NCI-H1092 (cell line): ENCODE measurements at places on chromosomes 2 and 18.

- no peak for DNase-seq
Observed at GRCh38 chr2:56009758-56010458, 86.3 kb upstream of the EFEMP1 start.

DNA sequence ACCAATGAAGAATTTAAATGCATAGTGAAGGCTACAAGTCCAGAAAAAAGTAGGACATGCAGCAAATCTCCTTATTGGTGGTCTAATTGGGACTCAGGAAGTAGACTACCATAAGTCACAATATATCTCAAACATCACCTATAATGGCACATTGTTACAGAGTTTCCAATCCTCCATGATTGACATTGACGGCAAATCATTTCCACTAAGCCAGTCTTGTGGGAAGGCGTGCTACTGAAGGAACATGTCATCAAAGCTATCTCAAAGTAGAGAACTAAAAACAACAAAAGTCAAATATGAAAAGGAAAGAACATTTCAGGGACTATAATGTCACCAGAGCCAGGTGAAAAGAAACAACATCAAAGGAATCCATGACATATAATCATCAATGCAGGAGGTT, 166.4 kb upstream of the PID1 start:
- DNase-seq: no peak

DNA sequence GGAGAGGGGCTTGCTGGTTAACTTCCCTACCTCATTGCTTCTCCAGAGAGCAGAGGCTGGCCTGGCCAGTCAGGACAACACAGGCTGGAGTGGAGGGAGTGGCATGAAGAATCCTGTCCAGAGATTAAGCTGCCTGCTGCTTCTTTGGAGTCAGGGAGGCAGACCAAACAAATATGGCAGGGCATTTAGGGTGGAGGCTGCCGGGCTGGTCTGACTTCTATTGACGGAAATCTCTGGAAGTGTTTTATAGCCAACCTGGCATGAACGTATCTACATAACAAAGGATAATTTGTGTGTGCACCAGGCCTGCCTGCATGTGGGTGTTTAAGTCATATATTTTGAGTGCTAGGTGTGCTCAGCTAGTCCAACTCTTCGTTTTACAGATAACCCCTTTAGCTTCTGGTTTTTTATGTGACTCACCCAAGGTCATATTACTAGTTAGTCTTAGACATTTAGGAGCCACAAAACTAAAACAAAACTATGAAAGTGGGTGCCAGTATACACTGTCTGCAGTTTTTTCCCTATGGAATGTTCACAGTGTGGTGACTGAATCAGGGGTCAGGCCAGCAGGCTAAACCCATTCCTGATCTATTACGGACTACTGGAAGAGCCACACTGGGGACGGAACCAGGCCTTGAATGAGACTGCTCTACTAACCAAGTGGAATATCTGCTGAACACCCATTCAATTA, 5.5 kb downstream of the NPC1 start:
- no peak for DNase-seq

- DNase-seq: no peak
Observed at GRCh38 chr2:100833331-100833730, 13.4 kb downstream of the NPAS2 start.

DNA sequence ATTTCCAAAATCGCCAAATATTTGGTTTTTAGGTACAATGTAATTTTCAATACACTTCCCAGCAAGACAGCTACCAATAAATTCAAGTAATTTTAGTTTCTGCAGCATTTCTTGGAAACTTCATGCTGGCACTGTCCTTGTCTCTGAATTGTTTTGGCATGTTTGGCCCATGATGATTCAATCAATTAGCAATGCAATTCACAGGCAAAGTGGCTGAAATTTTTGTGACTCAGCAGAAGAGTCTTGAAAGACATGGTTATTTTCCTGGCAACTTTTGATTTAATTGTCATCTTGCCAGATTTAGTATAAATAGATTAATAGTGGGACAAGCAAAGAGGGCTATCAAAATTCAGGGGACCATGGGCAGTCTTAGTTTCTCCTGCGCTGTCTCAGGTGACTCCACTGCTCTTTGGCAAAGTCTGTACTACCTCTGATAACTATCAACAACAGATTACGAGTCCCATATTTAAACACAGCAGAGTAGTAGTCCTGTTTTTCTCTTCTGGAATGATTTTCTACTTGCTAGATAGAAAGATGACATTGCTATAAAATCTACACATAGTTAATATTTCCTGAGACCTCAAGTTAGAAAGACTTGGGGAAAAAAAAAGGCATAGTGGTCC, 88.9 kb upstream of the CYP26B1 start:
- no peak for DNase-seq

GRCh38 chr2:8435608-8436007, 246.2 kb upstream of the ID2 start:
- DNase-seq: no peak

- no peak for DNase-seq
Observed at GRCh38 chr2:69436596-69436937, 668 bp downstream of the NFU1 start.

GRCh38 chr18:12531749-12532148, 124.0 kb downstream of the PRELID3A start:
- no peak for DNase-seq

DNA sequence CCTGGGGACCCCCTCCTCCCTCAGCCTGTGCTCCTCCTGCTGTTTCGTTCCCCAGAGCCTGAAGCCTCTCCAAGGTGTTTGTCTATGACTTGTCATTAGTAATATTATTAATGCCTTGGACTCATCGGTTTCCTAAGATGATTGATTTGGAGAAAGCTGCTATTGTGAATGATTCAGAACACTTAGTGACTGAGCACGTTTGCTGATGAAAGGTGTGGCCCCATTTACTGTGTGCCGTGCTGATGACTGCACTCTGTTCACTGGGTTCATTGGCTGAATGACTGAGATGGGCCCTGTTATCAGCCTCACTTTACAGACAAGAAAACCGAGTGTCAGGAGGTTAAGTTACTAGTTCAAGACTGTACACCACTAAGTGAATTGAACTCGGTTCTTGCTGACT, 111.4 kb downstream of the SPP2 start:
- DNase-seq: no peak

GRCh38 chr2:17540813-17541530, 476 bp downstream of the VSNL1 start:
- no peak for DNase-seq
